SW 1271 (cell line): ENCODE measurements at places on chromosomes 2 and 18.

- no peak for DNase-seq
These were observed 56.0 kb downstream of the ATIC start for GRCh38 chr2:215367662-215368492.

GRCh38 chr2:185221-185620, 78.6 kb downstream of the SH3YL1 start:
- no peak for DNase-seq

DNA sequence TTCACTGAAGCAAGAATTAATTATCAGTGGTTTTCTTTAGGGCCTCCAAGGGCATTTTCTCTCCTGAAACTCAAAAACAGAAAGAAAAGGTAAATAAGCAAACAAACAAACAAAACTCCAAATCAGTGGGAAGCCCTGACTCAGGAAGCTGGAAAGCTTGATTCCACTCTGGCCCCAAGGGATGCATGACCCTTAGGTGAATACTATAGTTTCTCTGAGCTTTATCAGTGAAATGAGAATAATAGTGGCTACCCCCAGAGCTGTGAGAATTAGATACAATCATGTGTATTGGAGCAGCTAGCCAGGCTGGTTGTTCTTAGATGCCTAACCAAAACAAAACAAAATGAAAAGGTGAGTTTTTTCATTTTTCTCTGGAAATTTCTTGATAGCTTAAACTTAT, 585.1 kb downstream of the CNTNAP5 start:
- no peak for DNase-seq

DNA sequence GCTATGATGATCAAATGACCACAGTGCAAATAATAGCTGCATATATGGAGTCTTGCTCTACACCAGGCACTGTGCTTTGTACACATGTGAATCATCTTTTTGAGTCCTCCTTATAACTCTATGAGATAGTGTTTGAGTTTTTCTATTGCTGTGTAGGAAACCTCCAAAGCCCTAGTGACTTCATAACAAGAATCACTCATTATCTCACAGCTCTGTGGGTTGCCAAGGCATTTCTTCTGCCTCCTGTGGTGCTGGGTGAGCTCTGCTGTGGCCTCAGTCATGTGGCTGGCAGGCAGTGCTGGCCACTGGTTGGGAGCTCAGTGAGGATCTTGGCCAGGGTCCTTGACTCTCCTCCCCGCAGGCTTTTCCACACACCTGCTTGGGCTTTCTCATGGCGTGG, 153.4 kb downstream of the CAPN13 start:
- DNase-seq: no peak

GRCh38 chr2:144702051-144702450, 182.1 kb upstream of the ZEB2 start:
- no peak for DNase-seq

DNA sequence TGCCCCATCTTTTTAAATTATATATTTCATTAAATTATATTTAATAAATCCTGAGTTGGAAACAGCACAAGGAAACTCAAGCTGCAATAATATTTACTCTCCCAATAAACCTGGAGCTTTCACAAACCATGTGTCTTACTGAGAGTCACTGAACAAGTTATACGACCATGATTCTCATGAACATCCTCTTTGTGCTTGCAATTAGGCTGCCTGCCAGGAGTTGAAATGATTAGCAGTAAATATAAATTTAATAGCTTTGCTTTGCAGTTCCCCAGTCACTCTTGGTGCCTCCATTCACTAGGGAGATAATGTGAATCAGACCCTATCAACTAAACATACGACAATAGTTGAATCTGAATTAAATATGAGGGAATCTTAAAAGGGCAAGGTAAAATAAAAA, 905.1 kb downstream of the NRXN1 start:
- no peak for DNase-seq

DNA sequence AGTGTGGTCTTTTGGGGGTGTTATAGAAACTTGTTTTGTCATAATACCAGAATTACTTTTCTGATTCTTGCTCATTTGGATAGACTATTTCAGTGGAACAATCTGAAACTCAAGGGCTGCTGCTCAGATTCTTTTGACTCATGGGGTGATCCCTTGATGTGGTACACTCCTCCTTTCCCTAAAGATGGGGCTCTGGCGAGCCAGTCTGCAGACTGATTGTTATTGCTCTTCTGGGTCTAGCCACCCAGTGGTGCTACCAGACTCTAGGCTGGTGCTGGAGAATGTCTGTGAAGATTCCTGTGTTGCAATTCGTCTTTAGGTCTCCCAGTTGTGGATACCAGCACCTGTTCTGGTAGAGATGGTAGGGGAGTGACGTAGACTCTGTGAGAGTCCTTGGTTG, 4.2 kb upstream of the MARS2 start:
- DNase-seq: no peak

DNA sequence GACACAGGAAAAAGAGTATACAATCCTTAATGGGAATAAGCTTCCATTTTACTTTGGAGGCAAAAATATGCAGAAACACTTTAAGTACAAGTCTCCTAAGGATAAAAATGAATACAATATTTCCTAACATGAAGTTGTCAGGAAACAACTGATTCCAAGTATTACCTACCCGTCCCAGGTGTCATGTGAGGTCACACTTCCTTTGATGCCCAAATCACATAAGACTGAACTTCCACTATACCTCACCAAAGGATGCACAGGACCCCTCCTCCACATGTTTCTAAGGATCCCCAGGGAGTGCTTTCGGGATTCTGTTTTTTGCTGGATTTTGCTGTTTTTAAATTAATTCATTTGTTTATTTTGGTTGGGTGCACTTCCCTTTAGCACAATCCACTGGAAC, 438.5 kb upstream of the TCF4 start:
- no peak for DNase-seq
